Posterior cingulate gyrus (tissue), 11 donors: ENCODE measurements at places on chromosomes 4 and X.

DNA sequence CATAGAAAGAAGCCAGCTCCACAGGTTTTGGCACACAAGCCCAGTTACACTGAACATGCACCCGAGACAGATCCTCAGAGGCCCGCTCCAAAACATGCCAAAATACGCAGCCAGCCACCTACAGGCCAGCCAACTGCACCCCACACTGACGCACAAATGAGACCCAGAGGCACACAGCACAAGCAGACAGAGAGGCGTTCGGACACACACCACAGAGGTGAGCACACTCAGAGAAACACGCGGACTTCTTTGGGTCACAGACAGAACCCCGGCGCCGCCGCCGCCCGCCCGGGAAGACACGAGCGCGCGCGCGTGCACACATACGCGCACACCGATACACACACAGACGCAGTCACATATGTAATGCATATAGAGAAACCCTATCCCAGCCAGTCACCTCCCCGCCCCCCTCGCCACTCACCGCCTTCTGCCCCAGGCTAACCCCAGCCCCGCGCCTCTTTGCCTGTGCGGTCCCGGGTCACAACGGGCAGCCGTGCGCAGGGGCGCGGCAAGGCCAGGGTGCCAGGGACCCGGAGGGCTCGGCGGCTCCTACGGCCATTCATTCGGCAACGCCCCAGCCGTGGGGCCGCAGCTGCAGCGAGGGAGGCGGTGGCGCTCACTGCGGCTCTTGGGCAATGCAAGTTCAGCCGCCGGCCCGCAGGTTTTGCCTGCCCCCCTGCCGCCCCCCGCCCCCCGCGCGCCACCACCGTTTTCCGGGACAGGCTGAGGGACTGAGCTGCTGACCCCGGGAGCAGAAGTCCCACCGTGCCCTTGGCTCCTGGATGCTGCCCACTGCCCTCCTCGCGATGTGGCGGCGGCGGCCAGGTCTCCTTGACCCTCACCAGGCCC, 553 bp downstream of the SEPTIN6 start:
- DNase-seq: peak; percentile 26

- DNase-seq: no peak
Observed at GRCh38 chr4:53919535-53919934, 144.9 kb downstream of the CHIC2 start.

DNA sequence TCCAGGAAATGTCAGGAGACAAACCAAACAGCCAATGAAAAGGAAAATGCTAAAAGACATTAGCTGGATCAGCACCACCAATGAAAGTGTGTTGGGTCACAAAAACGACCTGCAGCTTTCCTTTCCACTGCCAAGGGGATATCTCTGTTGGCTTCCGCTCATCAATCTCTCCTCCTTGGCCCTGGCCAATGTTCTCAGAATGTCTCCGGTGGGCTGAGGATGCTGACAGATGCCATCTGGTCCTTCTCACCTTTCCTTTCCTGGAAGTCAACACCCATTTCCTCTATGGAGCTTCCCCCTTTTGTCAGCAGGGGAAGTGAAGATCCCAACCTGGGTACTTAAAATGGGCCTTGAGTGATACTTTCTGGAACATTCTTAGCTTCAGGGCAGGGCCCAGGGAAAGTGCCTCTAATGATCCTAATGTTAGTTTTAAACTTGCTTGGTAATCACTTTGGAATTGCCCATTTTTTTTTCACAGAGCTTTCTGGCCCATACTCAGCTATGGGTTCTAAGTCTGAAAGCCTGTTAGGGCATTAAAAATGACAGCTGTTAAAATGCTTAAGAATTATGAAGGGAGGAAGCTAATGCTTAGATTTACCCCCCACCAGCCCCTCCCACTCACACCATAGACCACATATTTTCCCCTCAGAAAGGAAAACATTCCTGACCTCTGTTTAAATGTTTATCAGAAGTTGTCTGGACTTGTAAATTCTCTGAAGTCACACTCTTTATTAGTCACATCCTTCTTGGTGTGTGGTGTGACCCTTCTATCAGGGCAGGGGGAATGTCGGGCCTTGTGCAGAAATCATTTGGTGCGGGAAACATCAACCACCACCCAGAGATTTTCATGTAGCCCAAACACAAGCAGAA, 29.2 kb downstream of the IGFBP7 start:
- no peak for DNase-seq

GRCh38 chr4:184237612-184238011, 19.9 kb upstream of the ENPP6 start:
- DNase-seq: no peak

DNA sequence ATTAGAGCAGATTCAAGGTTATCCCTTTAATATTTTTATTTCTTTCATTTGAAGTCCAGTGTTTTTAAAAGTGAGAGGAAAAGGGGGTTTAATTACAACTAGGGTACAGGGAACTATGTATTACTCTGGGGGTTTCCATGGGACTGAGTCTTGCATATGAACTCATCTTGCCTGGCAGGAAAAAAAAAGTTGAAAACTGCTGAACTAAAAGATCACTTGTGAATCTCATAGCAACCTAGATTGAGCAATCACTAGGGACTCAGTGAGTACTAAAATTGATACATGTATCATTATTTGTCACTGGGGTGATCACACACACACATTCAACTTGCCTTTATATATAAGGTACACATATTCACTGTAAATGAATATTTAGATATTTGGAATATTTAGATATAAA, 180.7 kb upstream of the SFRP2 start:
- DNase-seq: no peak

DNA sequence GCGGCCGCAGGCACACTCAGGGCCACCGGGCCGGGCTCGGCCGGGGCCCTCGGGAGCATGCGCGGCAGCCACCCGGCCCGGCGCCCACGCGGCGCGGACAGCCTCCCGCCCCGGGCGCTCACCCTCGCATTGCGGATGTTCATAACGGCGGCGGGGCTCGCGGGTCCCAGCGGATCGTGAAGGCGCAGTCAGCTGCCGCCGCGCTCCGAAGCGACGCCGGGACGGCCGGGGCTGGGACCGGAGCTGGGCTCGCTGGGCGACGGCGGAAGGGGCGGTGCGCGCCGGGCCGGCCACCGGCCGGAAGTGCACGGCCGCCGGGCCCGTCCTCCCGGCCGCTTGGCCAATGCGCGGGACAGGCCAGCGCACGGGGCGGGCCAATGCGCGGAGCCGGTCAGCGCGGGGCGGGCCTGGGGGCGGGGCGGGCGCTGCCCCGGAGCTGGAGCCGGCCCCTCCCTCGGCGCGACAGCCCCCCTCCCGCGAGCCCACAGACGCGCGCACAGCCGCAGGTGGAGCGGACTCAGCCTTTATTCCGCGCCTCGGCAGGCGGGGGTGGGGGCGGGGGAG, at the start of gene NAA10:
Gene NAA10 (minus strand): TSS at position 276 of the 564 bp plus-strand sequence. CDS start 133 bp downstream, at position 143.
- peak; percentile 56 for DNase-seq

DNA sequence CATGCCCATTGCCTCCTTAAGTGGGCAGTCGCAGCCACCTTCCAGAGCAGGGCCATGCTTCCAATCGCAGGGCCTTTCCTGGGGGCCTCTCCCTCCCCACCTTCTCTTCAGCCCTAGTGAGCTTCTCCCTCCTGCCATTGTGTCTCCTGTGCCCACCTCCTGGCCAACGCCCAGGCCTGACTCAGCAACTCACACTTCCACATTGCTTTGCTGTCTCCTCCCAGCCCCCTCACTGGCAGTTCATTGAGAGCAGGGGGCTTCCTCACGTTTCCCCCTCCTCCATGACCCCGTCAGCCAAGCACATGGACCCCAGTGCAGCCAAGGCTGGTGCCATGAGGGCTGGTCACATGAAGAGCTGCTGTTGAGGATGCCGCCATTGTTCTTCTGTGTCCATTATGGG, 25.9 kb downstream of the HTRA3 start:
- DNase-seq: no peak

DNA sequence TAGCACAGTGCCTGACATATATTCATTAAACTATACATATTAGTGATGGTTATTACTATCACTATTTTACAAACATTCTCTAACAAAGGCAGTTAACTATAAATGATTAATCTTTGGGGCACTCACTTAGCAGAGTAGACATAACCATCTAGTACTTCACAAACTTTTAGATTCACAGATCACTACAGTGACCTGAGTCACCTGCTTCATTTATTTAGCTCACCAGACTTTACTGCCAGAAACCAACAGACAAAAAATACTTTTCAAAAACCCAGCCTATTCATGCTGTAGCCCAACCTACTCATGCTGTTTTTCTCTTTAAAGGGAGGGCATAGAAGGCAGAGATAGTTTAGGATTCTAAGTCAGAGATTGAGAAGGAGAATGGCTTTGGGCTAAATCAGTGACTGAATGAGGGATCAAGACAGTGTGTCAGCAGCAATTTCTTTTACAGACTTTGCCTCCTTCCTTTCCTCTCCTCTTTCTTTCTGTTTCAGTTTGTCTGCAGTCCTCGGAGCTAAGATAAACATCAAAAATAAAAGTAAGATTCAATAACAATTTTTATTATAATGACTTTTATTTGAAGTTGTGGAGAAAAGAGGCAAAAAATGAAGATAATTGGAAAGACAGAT, 34.7 kb upstream of the PDE5A start:
- DNase-seq: no peak

DNA sequence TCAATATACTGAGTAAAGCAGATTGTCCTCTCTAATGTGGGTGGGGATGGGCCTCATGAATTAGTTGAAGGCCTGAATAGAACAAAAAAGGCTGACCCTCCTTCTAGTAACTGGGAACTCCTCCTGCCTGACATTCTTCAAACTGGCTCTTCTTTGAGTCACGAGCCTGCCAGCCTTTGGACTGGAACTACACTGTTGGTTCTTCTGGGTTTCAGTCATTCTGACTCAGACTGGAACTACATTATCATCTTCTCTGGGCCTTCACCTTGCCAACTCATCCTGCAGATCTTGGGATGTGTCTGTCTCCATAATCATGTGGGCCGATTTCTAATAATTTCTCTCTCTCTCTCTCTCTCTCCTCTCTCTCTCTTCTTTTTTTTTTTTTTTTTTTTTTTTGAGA, 26.9 kb upstream of the CT47C1 start:
- DNase-seq: no peak

DNA sequence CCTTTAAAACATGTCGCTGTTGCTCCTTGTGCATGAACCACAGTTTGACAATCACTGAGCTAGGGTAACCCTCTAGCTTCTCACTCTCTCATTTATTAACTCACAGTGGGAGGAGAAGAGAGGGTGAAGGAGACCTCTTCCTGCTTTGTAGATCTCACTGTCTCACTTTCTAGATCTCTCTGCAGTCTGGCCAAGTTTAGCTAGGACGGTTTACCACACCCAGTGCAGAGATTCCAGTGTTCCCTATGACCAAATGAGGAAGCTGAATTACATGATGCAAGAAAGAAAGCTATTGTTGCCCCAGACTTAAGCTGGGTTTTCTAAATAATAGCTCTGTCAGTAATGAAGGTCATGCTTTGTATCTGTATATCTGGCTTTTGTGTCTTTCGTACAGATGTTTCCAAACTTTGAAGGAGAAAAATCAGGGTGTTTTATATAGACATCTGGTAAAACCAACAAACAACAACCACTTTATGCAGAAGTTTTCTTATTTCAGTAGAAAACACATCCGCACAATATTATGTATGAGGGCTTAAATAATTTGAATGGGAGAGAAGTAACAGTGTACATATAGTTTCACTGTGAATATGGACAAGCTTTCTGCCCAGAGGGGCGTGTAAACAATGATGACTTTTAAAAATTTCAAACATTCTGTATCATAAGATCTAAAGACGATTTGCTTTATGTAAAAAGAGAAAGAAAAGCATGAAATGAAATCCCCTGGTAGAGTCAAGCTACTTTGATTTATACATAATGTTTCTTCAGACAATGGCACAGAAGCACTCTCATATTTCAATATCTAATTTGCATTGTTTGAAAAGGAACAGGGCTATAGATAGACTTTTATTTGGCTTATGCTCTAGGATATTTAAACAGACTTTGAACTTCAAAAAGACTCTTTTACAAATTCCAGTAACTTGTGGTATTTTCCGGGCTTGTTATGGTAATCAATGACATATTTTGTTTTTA, 582.3 kb downstream of the FSTL5 start:
- no peak for DNase-seq

DNA sequence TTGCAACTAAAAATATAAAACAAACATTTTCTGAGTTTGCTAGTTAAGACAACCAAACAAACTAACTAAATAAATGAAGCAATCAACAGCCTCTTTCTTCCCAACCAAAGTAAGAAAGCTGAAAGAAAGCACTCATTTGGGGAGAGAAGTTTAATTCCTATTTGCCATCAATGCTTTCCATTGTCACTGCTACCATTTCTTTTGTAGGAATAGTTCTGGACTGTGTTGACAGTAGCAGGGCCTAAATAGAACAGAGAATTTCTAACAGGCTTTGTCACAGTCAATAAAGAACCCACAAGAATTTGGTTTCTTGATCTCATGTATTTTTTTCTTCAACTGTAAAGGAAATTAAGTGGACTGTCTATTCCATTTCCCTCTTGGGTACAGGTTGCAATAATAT, 1886.4 kb upstream of the TENM3 start:
- no peak for DNase-seq

DNA sequence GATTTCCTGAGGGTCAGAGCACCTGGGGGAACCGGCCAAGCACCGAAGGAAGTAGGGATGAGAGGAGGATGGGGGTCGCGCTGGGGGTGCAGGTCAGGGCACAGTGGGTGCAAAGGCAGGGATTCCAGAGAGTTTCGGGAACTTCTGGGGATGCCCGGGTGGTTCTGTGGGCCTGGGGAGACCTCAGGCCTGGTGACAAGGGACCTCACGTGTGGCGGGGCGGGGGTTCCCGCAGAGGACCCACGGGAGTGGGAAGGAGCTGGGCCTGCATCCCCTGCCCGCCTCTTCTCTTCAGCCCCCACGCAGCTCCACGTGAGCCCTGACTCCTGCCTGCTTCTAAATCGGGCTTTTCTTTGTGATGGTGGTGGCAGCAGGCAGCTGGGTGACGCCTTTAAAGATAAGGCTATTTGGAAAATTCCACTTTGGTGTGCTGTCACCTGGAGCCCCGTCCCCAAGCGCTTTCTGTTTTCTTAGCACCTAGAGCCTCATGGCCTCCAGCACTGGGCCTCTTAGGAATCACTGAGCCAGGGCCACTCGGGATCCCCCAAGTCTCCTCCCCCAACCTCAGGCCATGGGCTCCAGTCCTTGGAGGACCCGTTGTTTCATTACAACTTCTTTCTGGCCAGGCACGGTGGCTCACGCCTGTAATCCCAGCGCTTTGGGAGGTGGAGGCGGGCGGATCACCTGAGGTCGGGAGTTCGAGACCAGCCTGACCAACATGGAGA, 7.1 kb upstream of the TBC1D14 start:
- peak; percentile 76 for DNase-seq

- DNase-seq: no peak
Observed at GRCh38 chr4:126071346-126072333, 756.9 kb downstream of the FAT4 start.

GRCh38 chr4:106830879-106831278, 205.2 kb downstream of the DKK2 start:
- no peak for DNase-seq
